Stimulated activated CD8-positive, alpha-beta memory T cell treated with anti-CD3 and anti-CD28 coated beads, Interleukin-7, amount 100 ng/mL, for 1 hour (primary cell): ENCODE measurements at places on chromosomes 13 and 19.

GRCh38 chr13:100458673-100459072, 129.9 kb downstream of the GGACT start:
- DNase-seq = no peak

DNA sequence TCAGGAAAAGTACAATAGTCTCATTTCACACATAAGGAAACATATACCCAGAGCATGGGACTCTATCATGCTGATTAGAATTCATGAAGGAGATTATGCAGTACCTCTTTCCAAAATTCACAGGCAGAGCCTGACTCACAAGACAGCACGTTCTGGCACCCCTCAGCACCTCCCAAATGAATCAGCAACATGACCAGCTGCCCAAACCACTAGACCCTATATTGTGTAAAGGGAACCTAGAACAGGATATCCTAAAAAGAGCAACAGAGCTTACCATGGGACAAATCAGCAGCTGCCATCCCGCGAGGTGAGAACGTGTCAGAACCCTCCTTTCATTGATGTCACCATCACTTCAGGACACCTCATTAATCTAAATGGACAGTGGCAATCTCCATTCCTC, 2.5 kb downstream of the ZNF426 start:
- no peak for DNase-seq

- DNase-seq = no peak
Measured at GRCh38 chr13:69617587-69617986, 490.0 kb upstream of the ATXN8OS start.

GRCh38 chr13:102677122-102677521, 17.7 kb downstream of the METTL21C start:
- DNase-seq = no peak

GRCh38 chr19:45016388-45017314, 15.4 kb downstream of the RELB start:
- DNase-seq = peak; percentile 51
